Tibial nerve (tissue), 4 donors: ENCODE measurements at places on chromosomes 5 and 9. TPM values are rescaled to one million over a fixed set of nuclear protein-coding genes. Genes with fewer than 3 reads are reported as not detected.
A peak's percentile ranks its signal among the peaks of the same experiment; 100 is the strongest.

GRCh38 chr5:17269201-17269600, 51.8 kb downstream of the BASP1 start:
- no peaks in the 10 kb centered on the region for H3K36me3 ChIP-seq
- no peaks in the 10 kb centered on the region for H3K4me1 ChIP-seq
- DNase-seq, result no peak
- no peak overlapping the region for H3K4me3 ChIP-seq

Gene FBN2
- 1.2 TPM for total RNA-seq

Gene FOXD4L3
- not detected for total RNA-seq

Gene C6
- total RNA-seq, result 9.6 TPM

GRCh38 chr5:125338440-125339174, 592.2 kb upstream of the ZNF608 start:
- H3K4me3 ChIP-seq, result no peak overlapping the region
- DNase-seq, result no peak
- no peak overlapping the region for H3K27ac ChIP-seq
- no peaks in the 10 kb centered on the region for H3K36me3 ChIP-seq
- H3K4me1 ChIP-seq, result no peaks in the 10 kb centered on the region

DNA sequence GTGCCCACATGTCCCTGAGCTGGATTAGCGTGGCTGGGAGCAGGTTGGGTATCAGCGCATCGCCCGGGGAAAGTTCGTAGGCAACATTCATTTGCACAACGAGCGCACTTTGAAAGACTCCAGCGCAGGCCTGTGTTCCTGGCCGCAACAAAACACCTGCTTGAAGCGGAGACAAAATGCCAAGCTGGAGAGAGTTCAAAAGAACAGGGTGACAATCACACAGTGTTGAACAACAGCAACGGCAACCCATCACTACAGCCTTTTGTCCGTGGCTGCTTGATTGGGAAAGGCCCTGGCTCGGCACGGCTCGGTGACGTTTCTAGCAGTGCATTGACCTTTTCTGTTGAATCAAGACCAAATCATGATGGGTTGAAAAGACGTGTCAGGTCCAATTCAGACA, 336.3 kb downstream of the IRX1 start:
- no peak for DNase-seq
- H3K36me3 ChIP-seq, result no peaks in the 10 kb centered on the region
- H3K27ac ChIP-seq, result no peak overlapping the region
- no peaks in the 10 kb centered on the region for H3K4me1 ChIP-seq
- no peaks in the 10 kb centered on the region for H3K27me3 ChIP-seq

Gene IFNA7
- not detected for total RNA-seq

Gene SQSTM1
- 463 TPM for total RNA-seq

- no peaks in the 10 kb centered on the region for H3K36me3 ChIP-seq
- H3K4me3 ChIP-seq, result no peak overlapping the region
- H3K27me3 ChIP-seq, result no peaks in the 10 kb centered on the region
- H3K27ac ChIP-seq, result no peak overlapping the region
- no peak for DNase-seq
- H3K4me1 ChIP-seq, result no peaks in the 10 kb centered on the region
Measured at GRCh38 chr5:10838038-10838437, 77.0 kb upstream of the DAP start.

Gene VPS13A
- total RNA-seq, result 31.0 TPM

GRCh38 chr5:36724467-36725332, 118.3 kb downstream of the SLC1A3 start:
- no peak overlapping the region for H3K27ac ChIP-seq
- H3K4me1 ChIP-seq, result no peaks in the 10 kb centered on the region
- no peaks in the 10 kb centered on the region for H3K27me3 ChIP-seq
- H3K36me3 ChIP-seq, result no peaks in the 10 kb centered on the region
- no peak overlapping the region for H3K4me3 ChIP-seq

- no peaks in the 10 kb centered on the region for H3K4me1 ChIP-seq
- no peak overlapping the region for H3K4me3 ChIP-seq
- DNase-seq, result no peak
- no peaks in the 10 kb centered on the region for H3K27me3 ChIP-seq
- H3K27ac ChIP-seq, result no peak overlapping the region
- H3K36me3 ChIP-seq, result no peaks in the 10 kb centered on the region
Measured at GRCh38 chr9:92962303-92962649, 15.0 kb downstream of the FGD3 start.

DNA sequence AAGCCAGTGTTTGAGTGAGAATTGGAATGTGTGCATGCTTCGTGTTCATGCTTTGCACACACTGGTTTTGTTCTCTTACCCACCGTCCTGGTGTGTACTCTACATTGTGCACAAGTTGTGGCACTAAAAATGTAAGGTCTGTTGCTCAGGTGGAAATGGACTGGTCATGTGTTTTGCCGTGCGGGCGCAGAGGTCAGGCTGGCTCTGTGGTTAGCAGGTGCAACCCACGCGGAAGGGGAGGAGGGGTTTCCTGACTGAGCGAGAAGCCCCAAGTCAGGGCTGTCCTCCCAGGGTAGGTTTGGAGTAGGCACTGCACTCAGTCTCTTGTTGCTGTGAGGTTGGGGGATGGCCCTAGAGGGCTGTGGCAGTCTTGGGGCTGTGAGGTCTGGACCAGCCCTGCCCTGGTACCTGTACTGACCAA, 86.6 kb downstream of the EHMT1 start:
- DNase-seq, result no peak
- peaks cover 38% of the 10 kb centered on the region for H3K4me1 ChIP-seq
- no peaks in the 10 kb centered on the region for H3K27me3 ChIP-seq

Gene STC2
- total RNA-seq, result 1.4 TPM

DNA sequence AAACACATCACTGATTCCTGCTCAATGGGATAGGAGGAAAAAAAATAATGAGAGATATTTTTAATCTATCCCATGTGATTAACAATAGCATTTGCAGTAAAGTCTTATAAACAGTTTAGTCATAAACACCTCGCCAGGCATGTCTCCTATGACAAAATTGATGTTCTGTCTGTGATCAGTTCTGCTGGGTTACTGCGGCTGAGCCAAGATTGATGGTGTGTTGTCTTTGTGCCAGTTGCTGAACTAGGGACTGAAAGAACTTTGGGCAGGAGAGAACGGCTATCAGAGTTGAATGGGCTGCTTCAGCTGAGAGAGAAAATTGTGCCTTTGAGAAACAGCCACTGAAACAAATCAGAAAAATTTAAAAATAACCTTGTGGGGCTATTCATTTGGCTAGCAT, 37.3 kb upstream of the MAMDC2 start:
- H3K4me1 ChIP-seq, result no peaks in the 10 kb centered on the region
- H3K4me3 ChIP-seq, result no peak overlapping the region
- no peaks in the 10 kb centered on the region for H3K27me3 ChIP-seq

Gene F2RL1
- total RNA-seq, result not detected

GRCh38 chr9:130239363-130239695, 26.2 kb upstream of the HMCN2 start:
- no peak overlapping the region for H3K4me3 ChIP-seq
- no peak overlapping the region for H3K27ac ChIP-seq
- H3K36me3 ChIP-seq, result peaks cover under 1% of the 10 kb centered on the region
- peaks cover 5% of the 10 kb centered on the region for H3K27me3 ChIP-seq
- H3K4me1 ChIP-seq, result no peaks in the 10 kb centered on the region
- no peak for DNase-seq

Gene TUSC1
- total RNA-seq, result 27.0 TPM

GRCh38 chr5:124704594-124705284, 41.7 kb downstream of the ZNF608 start:
- H3K27me3 ChIP-seq, result no peaks in the 10 kb centered on the region
- H3K27ac ChIP-seq, result no peak overlapping the region
- no peaks in the 10 kb centered on the region for H3K36me3 ChIP-seq
- no peaks in the 10 kb centered on the region for H3K4me1 ChIP-seq
- H3K4me3 ChIP-seq, result no peak overlapping the region

GRCh38 chr9:33287087-33287490, 3.2 kb upstream of the NFX1 start:
- peaks cover 17% of the 10 kb centered on the region for H3K4me1 ChIP-seq
- no peaks in the 10 kb centered on the region for H3K36me3 ChIP-seq
- no peaks in the 10 kb centered on the region for H3K27me3 ChIP-seq
- H3K27ac ChIP-seq, result peak overlapping the region; percentile 5
- no peak overlapping the region for H3K4me3 ChIP-seq
